HEK293T (cell line): ENCODE measurements at places on chromosomes 1 and 21.

DNA sequence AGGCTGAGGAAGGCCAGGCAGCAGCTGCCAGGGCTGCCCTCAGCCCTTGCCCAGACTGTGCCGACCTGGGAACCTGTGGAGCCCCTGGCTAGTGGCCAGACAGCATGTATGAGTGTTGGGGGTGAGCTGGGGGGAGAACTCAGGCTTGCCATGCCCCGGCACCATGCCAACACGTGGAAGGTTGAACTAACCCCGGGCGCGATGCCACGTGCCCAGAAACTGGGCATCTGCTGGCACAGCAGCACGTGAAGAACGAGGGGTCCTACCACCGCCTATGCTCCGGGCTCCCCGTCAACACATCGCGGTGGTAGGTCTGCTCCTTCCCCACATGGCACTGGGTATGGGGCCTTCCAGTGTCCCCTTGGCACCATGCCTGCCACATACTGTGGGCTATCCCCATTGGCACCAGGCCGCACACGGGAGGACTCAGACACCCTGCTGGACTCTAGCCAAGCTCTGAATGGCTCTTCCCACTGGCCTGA is 68.7 kb downstream of the CASZ1 start:
- no peak for DNase-seq

DNA sequence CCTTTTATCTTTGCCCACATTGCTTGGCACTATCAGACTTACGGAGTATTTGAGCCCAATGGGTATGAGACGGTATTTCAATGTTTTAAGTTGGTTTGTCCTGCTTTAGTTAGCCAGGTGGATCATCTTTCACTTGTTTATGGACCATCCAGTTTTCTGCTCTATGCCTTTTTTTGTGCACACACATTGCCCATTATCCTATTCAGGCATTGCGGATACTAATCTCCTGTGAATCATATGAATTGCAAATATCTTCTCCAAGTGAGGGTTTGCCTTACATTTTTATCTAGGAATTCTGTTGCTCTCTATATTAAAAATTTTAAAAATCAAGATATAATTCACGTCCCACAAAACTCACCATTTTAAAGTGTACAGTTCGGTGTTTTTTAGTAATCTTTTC is 14.0 kb downstream of the CYYR1 start:
- DNase-seq = no peak

DNA sequence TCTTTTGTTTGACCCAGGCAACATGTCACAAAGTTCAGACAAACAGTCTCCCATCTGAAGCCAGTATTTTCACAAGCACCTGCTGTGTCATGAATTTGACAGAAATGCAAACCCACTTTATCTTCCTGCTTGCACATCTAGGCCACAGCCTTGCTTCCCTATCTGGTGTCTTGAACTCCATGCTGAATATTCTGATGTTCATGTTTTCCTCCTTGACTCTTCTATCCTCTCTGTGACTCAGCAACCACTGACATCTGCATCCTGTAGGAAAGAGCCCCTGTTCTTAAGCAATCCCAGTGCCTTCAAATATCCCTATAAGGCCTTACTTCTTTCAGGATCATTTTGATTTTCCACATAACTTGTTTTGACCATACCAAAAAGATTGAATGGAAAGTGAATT is 6.5 kb downstream of the CD55 start:
- DNase-seq = no peak

GRCh38 chr1:88228114-88228513 is 456.0 kb upstream of the PKN2 start:
- DNase-seq = peak; percentile 26

GRCh38 chr1:53888681-53889080 is 916 bp downstream of the YIPF1 start:
- no peak for DNase-seq

GRCh38 chr1:76591461-76591860 is 275.8 kb upstream of the ST6GALNAC5 start:
- DNase-seq = no peak

DNA sequence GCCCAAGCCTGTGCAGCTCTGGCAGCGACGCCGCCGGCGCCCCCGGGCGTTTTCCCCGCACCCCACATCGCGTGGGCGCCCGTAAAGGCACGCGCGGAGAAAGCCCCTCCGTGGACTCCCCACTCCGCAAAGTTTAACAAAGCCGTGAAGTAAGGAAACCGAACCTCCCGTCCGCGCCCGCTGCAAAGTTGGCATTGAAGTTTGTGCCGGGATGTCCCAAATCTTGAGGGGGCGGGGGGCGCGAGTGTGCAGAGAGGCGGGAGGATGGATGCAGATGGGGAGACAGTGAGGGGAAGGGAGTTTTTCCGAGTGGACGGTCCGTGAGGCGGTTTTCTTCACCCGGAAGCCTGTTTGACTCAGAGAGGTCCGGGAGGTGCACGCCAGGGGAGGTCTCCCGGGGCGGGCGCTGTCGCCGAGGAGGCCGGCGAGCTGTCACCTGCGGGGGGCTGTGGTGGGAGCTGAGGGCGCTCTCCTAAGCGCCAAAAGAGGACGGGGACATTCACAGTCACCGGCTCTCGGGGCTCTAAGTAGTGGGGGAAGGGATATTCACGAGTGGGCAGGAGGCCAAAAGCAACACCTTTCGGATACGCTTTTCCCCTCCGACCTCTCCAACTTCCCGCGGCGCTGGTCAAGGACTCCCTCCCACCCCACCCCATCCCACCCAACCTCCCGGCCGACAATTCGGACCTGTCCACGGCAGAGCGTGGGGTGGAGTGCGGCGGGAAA is 1.3 kb downstream of the WLS start:
- no peak for DNase-seq

DNA sequence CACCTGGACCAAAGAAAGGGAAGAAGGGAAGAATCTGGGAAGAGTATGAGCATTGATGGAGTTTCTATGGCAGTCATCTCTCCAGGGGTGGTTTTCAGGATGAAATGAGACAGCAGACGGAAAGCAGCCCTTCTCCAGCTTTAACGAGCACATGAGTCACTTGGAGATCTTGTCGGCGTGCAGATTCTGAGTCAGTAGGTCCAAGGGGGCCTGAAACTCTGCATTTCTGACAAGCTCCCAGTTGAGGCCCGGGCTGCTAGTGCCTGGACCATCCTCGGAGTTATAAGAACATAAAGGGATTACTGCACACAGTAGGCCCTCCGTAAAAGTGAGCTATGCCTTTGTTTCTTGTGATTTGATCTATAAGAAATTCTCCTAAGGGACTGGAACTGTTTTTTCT is 17.6 kb downstream of the HSPG2 start:
- no peak for DNase-seq

GRCh38 chr1:177309880-177310279 is 139.1 kb downstream of the BRINP2 start:
- no peak for DNase-seq

- no peak for DNase-seq
These were observed 114.2 kb downstream of the ADGRL4 start for GRCh38 chr1:78892260-78892840.

DNA sequence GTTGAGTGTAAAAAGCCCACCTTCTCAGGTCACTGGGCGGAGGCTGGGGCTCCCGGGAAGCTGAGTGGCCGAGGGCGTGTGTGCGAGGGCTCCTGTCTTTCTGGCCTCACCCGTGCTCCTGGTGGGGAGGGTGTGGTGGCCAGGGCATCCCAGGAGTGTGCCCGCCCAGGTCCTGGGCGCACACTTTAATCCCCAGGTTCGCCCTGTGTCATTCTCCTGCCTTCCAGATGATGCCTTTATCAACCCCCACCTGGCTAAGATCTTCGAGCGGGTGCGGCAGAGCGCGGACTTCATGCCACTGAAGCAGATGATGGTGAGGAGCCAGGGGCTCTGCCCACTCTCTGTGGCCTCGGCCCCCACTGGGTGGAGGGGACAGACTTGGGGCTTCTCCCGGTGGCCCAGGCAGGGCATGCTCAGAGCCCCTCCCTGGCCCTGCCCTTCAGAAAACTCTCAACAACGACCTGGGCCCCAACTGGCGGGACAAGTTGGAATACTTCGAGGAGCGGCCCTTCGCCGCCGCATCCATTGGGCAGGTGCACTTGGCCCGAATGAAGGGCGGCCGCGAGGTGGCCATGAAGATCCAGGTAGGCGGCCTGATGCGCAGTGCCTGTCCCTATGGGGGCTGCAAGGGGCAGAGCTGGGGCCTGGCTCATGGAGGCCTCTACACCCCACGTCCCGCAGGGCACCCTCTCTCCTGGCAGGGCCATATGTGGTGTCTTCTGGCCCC is 42.5 kb downstream of the COQ8A start:
- DNase-seq = no peak

GRCh38 chr21:33425825-33426224 is 22.6 kb downstream of the IFNGR2 start:
- DNase-seq = no peak

DNA sequence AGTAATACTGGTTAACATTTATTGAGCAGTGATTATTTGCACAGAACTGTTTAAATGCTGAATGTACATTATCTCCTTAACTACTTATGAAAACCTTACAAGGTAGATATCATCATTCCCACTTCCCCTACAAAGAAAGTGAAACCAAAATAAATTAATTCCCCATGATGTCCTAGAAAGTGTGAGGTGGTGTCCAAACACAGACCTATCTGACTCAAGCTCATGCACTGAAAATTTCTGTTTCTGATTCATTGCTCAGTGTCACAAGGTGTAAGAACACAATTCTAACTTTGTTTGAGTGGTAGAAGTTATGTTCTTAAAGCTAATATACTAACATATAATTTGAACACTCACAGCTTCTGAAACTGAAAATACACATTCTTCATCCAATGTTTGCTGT is 178.7 kb downstream of the MRPL39 start:
- DNase-seq = no peak

GRCh38 chr1:16318555-16318954 is 33.7 kb downstream of the FBXO42 start:
- no peak for DNase-seq

GRCh38 chr1:236581528-236581927 is 22.8 kb downstream of the HEATR1 start:
- no peak for DNase-seq

- no peak for DNase-seq
These were observed 80.3 kb upstream of the ARTN start for GRCh38 chr1:43853161-43853921.

DNA sequence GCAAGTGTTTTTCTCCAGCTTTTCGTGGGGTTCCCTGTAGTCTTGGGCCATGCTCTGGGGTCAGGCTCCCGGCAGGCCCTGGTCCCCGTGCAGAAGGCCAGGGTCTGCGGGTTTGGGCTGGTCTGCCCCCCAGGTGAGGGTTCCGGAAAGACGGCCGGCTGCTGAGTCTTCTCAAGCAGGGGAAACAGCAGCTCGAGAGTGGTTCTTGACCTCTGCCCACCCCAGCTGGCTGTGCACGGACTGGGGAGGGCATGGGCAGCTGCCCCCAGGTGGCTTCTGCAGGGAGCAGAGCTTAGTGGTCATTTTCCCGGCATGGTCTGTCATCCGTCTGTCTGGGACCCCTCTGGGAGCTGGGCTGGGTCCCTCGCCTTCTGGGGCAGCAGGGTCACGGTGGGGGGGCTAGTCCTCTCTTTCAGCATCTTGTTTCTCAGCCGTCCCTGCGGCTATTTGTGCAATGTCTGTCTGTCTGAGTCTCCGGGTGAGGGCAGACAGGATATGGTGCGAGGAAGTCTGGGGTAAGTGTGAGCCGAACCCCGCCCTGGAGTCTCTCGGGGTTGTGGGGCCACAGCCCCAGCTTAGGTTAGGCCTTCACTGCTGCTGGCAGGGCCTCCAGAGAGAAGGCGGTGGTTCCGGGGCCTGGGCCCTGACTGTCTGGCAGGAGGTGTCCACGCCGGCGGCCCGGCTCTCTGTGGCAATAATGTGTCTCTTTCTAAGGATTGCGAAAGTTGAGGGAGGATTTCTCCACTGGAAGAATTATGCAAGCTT is 6.1 kb downstream of the SKI start:
- DNase-seq = no peak

- no peak for DNase-seq
These were observed 31.3 kb downstream of the CBR1 start for GRCh38 chr21:36100971-36101641.

GRCh38 chr1:154609398-154610380 is 1.7 kb upstream of the ADAR start:
- no peak for DNase-seq

DNA sequence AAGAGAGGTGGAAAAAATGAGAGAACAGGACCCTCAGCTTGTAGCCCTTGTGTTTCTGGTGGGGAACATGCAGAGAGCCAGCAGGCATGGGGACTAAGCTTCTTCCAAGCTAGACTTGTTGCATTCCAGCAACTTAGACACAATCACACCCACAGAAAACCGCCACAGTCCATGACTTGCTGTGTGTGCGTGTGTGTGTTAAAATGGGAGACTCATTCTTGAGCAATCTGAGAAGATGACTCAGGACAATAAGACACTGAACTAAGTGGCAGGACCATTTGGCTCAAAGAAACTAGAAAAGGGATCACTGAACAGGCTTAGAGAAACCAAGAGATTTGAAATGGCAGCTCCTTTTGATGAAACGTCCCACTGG is 78.0 kb downstream of the HLX start:
- no peak for DNase-seq

GRCh38 chr1:19737104-19737825 is 62.5 kb downstream of the TMCO4 start:
- no peak for DNase-seq

DNA sequence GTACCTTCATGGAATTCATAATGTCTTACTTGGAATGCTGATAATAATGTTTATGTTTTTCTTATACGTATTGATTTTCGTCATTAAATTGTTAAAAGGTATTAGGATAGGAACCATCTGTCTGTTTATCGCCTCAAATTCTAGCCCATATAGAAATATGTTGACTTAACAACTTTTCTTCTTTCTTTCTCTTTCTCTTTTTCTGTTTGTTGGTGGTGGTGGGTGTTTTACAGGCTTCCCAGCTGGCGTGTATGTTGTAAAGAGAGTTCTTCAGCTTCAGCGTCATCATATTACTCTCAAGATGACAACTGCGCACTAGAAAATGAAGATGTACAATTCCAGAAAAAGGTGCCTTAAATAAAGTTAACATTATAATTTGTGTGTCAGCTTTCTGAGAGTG is 18.3 kb downstream of the SUCO start:
- DNase-seq = no peak

DNA sequence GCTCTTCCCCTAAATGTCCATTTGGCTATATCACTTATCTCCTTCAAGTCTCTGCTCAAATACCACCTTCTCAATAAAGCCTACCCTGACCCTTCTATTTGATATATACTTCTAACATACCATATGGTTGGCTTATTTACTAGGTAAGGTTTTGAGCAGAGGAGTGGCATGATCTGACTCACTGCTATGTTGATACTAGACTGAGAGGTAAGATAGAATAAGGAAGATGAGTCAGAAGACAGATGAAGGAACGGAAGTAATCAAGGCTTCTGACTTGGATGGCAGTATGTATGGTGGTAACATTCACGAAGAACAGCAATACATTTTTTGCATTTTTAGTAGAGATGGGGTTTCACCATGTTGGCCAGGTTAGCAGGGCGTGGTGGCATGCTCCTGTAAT is 4.8 kb upstream of the HRNR start:
- DNase-seq = no peak

DNA sequence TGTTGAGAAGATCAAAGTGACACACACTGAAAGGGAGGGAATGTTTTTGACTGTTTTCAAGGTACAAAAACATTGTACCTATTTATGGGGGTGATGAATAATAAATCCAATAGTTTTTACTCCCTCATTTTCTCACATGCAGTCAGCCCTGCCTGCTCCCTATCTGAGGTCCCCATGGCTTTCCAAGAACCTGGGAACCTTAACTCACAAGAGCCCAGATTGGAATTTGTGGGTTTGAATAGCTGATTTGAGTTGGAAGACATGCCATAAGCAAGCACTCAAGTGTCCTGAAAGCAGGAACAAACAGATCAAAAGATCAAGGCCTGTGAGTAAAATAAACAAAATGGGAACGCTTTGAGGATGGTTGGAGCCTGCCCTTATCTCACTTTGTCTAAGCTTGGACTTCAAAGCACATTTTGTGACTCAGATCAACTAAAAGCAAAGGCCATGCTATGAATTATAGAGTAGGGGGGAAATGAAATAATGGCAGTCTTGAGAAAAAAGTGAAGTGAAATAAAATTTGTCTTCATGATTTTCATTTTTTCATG is 136.6 kb downstream of the LYPLAL1 start:
- DNase-seq = no peak
